Right lung (tissue), 10 donors: ENCODE measurements at places on chromosomes 3 and 15. TPM values are rescaled to one million over a fixed set of nuclear protein-coding genes. Genes with fewer than 3 reads are reported as not detected.

GRCh38 chr3:104642827-104643226 is 723.9 kb upstream of the ALCAM start:
- no peak for DNase-seq

GRCh38 chr3:188352196-188352927 is 198.4 kb downstream of the LPP start:
- DNase-seq = no peak

GRCh38 chr3:192835818-192836815 is 81.5 kb downstream of the MB21D2 start:
- DNase-seq = no peak

- DNase-seq = peak; percentile 44
Measured at GRCh38 chr3:45188719-45189659, 37.1 kb downstream of the TMEM158 start.

GRCh38 chr3:57893668-57894067 is 114.6 kb upstream of the FLNB start:
- no peak for DNase-seq

GRCh38 chr3:191292243-191293015 is 36.8 kb upstream of the CCDC50 start:
- no peak for DNase-seq

GRCh38 chr3:16618721-16619120 is 13.5 kb upstream of the DAZL start:
- DNase-seq = no peak

DNA sequence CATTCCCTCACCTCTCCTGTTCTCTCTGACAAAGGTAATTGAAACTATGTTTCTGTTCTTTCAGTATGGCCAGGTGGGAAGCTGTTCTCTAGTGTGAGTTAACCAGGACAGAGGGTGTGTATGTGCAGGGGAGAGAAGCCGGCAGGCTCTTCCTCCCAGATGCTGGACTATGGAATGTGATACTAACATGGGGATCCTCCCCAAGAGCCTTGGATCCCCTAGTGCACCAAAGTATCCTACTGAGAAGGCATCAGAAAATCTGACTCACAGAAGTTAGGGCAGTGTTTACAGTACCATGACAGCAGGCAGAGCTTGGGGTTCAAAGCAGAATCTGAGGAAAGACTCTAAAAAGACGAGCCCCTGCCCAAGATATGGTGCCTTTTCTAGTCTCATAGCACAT is 123.1 kb downstream of the APBA2 start:
- DNase-seq = no peak

DNA sequence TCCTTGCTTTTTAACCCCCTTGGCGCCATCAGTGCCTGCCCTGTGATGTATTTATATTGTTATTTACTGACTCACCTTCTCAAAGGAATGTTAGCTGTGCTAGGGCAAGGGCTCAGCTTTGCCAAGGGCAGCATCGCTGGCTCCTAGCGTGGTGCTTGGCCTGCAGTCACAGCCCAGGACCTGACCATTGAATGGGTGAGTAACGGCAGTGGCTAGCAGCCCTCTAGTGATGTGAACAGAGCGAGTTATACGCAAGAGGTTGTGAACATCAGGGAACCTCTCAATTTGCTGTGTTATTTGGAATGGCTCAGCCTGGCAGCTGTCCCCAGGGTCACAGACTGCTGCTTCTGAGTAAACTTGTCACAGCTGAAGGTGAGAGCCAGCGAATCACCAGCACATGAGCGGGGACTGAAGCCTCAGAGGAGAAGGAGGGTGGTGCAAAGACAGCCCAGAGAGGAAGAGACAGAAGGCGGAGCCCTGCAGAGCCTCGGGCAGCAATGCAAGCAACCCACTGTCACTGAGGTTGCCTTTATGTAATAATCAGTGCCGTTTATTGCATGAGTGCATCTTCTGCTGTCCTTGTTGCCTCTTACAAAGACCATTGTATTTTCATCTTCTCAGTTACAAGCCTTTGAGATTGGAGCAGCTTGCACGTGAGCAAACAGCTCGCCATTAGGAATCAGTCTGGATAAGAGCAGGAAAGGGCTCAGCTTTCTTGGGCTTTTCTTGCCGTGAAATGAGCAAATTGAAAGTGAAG is 158.3 kb downstream of the SLCO3A1 start:
- DNase-seq = no peak

DNA sequence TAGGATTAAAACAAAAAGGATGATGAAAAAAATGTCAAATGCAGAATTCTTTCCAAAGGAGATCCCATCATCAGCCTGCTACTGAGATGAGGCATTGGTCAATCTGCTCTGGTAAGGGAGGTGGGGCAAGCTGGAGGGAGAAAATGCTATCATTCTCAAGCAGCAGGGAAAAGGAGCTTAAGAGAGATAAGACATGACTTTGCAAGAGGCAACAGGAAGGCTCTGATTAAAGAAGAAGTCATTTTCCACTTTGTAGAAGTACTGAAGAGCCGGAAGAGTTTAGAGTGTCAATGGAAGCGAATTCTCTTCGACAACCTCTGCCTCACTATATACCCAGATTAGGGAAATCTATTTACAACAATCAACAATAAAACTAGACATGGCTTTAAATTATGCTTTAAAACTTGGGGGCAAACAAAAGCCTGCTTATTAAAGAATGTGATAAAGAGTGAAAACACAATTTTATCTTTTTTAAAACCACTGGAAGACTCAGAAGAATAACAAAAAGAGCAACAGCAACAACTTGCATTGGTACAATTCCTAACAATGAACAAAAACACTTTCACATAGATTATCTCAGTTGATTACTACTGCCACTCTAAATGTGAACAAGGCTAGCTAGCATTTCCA is 81.8 kb upstream of the NANOGP8 start:
- no peak for DNase-seq

GRCh38 chr15:60871731-60872130 is 357.4 kb downstream of the RORA start:
- DNase-seq = no peak

- DNase-seq = peak; percentile 89
Measured at GRCh38 chr3:49805897-49806701, 3.0 kb downstream of the INKA1 start.

DNA sequence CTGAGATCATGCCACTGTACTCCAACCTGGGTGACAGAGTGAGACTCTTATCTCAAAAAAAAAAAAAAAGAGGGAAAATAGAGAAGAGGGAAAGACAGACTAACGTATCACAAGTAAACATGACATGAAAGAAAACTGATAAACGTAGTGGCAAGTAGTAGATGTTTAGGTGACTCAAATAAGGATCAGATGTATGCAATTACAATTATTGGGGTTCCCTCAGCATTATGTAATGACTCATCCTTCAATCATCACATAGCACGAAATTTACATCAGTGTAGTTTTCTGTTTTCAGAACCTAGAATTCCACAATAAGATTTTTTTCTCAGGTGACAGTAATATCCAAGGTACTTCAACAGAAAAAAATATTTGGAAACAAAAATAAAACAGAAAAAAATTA is 46.6 kb downstream of the DPP8 start:
- DNase-seq = no peak

DNA sequence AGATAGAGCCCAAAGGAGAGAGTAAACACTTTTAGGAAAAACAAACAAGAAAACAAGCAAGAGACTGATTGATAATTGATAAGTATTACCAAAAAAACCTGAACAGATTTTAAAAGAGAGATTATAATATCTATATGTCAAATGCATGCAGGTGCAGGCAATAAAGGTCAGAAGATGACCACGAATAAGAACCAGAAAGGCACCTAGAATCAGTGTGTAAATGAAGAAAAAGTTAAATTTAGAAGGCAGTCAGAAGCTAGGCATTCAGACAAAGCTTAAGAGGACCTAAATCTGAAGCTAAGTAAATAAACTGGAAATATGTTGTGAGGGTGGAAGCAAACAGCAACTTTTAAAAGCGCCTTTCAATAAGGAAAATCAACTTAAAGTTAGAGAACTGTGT is 16.3 kb downstream of the IQCB1 start:
- DNase-seq = no peak

DNA sequence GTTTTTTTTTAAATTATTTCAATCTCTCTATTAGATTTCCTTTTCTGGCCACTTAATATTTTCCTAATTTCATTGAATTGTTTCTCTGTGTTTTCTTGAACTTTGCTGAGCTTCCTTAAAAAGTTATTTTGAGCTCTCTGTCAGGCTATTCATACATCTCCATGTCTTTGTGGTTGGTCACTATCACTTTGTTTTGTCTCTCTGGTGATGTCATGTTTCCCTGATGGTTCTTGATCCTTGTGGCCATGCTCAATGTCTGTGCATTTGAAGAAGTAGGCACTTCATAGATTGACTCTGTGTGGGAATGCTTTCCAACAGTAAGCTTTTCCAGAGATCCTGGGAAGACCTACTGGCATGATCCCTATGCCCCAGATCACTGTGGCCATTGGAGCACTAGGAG is 18.6 kb downstream of the CD200R1 start:
- DNase-seq = no peak

DNA sequence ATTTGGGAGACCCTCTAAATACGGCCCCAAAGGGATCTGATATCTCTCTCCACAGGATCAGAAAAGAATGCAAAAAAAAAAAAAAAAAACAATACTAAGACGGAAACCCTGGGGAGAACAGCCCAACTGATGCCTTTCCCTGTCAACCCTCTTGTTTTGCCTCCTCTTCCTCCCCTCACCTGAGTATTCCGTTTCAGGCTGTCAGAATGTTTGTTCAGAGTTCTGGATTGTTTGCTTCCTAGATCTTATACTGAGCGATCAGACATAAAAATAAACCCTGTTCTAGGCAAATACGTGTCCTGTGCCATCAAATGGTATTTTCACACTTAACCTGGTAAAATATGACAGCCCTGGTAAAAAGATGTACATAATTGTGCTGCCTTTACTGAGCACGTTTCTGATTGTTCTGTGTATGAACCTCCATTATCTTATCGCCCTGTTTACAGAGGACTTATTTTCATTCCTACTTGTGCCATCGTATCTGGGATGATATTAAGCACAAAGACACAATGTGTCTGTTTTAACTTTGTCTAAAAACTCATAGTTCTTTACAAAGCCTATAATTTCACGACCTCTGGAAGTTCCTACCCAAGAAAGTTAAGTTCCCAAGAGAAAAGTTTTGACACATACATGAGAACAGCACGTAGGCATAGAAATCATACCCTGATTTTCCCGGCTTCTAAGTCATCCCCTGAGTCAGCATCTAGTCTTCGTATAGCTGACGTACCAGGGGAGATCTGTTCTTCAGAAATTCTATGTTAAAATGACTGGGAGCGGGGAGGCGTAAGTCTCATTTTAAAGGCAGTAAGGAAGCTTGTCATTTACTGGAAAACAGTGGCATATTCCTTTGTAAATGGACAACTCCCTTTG is 856 bp downstream of the ZBTB38 start:
- DNase-seq = peak; percentile 19

DNA sequence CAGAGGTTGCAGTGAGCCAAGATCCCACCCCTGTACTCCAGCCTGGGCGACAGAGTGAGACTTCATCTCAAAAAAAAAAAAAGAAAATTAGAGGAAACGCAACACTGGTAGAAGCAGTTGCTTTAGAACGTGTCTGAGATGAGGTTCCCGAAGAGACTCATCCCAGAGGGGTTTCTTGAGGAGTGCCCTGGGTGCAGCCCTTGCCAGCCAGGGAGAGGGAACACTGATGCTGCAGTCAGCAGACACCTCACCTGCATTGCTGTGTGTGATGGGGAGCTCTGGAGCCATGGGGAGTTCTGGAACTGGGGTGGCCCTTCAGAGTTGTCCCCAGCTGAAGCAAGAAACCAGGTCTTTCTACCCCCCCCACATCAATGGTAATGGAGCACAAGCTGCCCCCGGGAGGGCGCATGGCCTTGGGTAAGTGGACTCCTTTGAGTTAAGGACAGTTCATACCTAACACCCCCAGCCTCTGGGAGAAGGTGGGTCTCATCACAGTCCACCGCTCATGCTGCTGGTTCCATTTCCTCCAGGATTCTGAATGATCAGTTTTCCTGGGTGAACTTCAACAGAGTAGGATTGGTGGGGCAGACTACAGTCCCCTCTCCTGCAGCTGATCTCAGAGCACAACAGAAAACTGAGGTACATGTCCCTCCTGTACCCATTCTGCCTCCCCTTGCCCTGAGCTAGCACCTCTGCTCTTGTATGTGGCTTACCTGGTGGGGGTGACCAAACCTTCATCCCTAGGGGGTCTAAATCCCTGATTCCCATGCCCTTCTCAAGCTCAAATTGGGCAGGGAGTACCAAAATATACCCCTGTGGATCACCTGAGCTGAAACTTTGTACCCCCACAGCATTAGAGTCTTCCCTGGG is 18.7 kb upstream of the LRRC2 start:
- no peak for DNase-seq

DNA sequence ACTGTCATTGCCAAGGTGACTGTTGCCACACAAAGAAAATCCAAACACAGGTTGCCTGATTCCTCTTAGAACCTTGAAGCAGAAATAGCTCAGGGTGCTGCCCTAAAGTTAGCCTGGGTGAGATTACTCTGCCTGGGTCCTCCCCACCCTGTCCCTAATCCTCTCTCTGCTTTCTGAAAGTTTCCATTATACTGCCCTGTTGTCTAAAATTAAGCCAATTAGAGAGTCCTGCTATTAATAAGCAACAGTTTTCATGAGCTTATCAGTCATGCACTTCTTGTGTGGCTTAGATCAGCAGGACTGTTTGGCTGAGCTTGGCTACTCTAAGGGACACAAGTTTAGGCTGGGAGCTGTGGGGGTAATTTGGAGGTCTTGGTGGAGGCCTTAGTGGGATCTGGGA is 334.7 kb upstream of the LRRFIP2 start:
- DNase-seq = no peak

DNA sequence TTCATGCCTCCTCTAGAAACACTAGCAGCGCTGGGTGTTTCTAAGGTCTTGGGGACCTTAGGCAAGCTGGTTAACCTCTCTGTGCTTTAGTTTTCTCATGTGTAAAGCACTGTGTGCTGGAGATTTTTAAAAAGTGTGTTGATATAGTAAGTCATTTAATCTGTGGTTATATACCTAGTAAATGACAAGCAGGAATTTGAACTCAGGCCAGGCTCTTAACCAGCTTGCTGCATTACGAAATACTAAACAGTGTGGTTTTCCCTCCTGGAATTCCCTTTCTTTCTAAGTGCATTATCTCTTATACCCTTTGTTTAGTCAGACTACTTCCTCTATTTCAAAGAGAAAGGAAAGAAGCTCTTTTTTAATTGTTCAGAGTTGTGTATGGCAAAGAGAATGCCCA is 26.5 kb downstream of the NEO1 start:
- DNase-seq = no peak

GRCh38 chr3:121663171-121663847 is 2.6 kb upstream of the HCLS1 start:
- DNase-seq = no peak

The PPM1L gene
- polyA plus RNA-seq = 5.9 TPM

The CAMK2N2 gene
- polyA plus RNA-seq = 0.13 TPM

The AADACL2 gene
- not detected for polyA plus RNA-seq

The COPS2 gene
- 95.5 TPM for polyA plus RNA-seq

The CX3CR1 gene
- polyA plus RNA-seq = 3.8 TPM

The PIF1 gene
- 9.5 TPM for polyA plus RNA-seq

The GPR149 gene
- not detected for polyA plus RNA-seq

The CFAP91 gene
- polyA plus RNA-seq = 6.0 TPM

The RTP4 gene
- 0.40 TPM for polyA plus RNA-seq

The POLR2H gene
- polyA plus RNA-seq = 87.5 TPM

The GRAMD1C gene
- 6.2 TPM for polyA plus RNA-seq

The SLC22A13 gene
- polyA plus RNA-seq = 0.10 TPM
